ENCODE measurements at places on chromosomes 7 and 10.

- DNase-seq = no peak
Measured at GRCh38 chr7:80826520-80827238, 92.2 kb downstream of the SEMA3C start.

DNA sequence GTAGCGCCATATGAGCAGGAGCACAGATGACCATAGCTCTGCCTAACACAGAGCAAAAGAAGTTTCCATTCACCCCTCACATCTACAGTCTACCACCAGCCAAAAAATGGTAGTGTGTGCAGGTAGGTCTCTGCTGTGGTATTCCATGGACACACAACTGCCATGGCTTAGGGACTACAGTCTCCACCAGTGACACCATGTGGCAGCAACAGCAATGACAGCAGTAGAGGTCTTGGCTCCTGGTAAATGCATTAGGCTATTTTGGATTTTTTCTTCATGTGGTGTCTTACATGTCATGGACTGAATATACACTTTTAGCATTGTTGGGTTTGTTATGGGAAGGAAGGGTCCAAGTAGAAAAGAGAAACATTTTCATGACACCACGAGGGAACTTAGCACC is 70.1 kb upstream of the CABCOCO1 start:
- DNase-seq = no peak

DNA sequence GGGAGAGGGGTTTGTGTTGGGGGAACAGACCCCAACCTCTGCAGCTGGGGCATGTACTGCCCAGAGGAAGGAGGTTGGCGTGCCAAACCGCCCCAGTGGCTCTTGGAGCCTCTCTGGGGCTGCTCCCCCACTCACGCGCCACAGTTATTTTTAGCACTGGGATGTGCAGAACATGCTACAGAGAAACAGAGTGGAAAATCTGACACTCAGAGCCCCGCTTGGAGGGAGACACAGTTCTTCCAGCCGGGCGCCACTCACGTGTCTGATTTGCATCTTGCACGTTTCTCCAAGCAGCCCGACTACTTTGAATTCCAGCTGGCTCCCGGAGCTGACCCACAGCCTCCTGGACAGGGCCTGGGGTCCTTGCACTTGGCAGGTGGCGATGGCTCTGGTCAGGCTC is 182.0 kb downstream of the RPS24 start:
- peak; percentile 59 for DNase-seq

GRCh38 chr10:51867956-51868355 is 168.6 kb upstream of the CSTF2T start:
- DNase-seq = no peak

- DNase-seq = no peak
Measured at GRCh38 chr7:102897211-102897631, 15.6 kb upstream of the LRRC17 start.

DNA sequence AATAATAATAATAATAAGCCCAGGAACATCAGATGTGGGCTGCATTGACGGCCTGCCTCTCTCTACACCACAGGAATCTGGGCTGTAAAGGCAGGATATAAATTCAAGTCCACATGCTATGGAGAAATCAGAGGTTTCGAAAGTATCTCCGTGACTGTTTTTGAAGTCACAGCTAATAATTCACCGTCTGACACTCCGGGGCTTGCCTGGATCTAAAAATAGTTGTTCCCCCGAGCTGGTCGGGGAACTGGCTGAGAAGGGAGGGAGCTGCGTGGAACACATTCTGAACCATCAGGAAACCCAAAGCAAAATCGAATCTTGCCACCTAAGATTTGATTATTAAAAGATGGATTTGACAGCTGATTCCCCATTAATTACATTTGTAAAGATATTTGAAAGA is 35.4 kb downstream of the KLF6 start:
- no peak for DNase-seq

- DNase-seq = no peak
Measured at GRCh38 chr7:94170836-94171235, 166.7 kb upstream of the BET1 start.

GRCh38 chr7:115984105-115984504 is 46.5 kb downstream of the TFEC start:
- DNase-seq = no peak

GRCh38 chr10:27995311-27995710 is 3.6 kb downstream of the ODAD2 start:
- DNase-seq = no peak

DNA sequence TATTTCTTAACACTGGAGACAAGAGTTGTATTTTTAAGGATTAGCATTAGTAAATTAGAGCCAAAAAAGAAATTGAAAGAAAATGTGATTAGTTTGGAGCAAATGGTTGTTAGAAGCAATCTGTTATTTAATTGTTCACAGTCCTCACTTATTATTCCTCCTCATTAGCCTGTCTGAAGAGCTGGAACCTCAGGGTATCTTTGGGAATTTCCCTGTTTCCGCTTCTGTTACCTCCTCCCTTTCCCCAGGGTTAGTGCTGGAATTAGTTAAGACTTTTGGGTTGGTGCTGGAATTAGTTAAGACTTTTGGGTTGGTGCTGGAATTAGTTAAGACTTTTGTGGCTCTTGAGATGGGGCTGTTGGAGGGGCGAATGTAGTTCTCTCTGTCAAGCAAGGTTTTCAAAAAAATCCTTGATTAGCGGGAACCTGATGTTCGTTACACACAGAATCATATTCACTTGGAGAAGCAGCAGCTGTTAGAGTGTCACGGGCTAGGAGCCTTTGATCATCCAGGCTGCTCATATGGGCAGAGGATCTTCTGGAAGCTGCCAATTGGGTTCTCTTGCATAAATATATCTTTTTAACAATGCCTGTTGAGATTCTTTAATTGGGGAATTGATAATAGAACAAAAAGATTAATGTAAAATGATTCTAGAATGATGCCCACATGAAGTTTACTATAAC is 251.0 kb upstream of the NPSR1 start:
- DNase-seq = no peak

Measured in occipital lobe (tissue), 3 donors.